ENCODE measurements at places on chromosomes 12 and 14.

GRCh38 chr14:69637503-69638031 lies 26.2 kb downstream of the SUSD6 start:
- no peak for DNase-seq

DNA sequence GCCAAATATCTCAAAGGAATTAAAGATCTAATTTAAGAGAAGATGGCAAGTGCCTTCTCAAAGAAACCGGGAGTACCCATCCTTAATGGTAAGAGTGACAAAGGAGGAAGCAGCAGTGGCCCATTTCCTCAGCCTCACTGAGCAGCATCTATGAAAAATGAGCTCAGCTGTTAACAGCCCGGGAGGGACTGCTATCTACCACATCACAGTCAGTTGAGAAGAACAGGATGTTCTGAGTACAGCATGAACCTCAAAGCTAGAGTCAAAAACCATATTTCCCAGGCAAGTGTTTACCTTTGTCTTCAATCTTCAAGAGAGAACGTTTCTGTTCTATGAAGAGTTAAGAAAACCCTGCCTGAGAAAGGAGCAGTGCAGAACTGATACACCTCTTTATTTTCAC lies 115.0 kb downstream of the BTG1 start:
- DNase-seq: peak; percentile 35

GRCh38 chr12:56437430-56438176 lies 11.6 kb downstream of the TIMELESS start:
- DNase-seq: no peak

- peak; percentile 43 for DNase-seq
Measured at GRCh38 chr12:12717586-12718380, 615 bp downstream of the CDKN1B start.

DNA sequence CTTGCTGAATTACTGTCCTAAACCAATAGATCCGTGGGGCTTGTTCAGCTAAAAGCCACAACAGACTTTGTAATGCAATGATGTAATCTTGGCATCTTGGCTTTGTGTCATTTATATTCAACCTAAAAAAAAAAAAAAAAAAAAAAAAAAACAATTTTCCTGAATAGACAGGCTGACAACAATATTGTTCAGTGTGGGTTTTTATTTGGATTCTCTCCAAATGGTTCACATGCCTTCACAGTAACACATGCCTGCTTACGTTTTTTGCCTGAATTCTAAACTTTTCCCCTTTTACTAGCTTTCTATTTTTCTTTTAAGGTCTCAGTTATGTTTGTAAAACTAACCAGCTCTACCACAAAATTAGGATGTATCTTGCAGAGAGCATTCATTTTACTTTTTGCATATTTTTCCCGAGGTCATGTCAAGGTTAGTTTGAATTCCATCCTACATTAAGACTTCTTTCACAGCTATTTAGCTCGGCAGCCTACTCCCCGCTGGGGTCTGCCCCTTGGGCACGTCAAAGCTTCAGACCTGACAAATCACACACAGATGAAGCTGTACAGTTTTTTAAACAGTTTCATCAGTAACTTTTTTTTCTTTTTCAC lies 213.7 kb upstream of the NPAS3 start:
- DNase-seq: peak; percentile 26

DNA sequence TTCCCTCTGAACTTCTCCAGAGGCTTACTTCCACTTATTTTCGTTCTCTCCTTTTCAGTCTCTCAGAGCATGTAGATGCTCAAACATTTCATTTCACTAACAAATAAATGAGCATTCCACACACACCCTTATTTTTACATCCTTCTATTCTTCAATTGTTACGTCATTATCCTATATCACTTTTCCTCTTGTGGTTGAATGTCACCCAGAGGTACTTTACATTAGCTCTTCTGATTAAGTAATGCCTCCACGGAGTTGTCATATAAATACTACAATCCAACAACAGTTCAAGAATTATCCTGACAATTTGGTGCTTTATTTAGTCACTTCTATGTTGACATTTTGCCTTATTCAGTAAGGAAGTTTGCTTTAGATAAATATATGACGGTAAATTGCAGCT lies 18.4 kb downstream of the FAR2 start:
- no peak for DNase-seq

DNA sequence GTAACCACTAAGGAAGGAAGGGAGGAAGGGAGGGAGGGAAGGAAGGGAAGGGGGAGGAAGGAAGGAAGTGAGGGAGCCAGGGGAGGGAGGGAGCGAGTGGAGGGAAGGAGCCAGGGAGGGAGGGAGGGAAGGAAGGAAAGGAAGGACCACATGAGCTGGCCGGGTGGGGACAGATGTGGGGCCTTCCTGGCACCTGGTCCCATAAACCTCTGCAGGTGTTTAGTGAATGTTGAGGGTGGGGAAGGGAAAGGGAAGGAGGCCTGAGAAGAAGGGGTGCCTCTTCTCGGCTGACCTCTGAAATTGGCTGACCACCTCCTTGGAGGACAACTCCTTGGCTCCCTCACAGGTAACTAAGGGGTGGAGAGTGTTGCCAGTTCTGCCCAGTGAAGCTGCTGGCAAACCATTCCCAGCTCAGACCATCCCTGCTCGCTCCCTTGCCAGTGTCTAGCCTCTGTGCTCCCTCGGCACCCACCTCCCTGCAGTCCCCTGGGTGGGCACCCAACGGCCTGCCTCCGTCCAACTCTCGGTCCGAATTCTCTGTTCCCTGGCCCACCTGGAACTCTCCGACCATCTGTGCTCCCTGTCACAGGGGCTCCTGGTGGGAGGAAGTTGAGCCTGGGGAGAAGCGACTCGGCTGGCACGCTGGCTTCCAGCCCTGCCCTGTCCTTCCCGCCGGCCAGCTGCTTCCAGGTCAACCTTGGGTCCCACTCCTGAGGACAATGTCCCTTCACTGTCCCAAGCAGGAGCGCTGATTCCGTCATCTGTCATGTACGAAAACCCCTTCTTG lies 12.2 kb upstream of the PPP1R13B start:
- DNase-seq: no peak

DNA sequence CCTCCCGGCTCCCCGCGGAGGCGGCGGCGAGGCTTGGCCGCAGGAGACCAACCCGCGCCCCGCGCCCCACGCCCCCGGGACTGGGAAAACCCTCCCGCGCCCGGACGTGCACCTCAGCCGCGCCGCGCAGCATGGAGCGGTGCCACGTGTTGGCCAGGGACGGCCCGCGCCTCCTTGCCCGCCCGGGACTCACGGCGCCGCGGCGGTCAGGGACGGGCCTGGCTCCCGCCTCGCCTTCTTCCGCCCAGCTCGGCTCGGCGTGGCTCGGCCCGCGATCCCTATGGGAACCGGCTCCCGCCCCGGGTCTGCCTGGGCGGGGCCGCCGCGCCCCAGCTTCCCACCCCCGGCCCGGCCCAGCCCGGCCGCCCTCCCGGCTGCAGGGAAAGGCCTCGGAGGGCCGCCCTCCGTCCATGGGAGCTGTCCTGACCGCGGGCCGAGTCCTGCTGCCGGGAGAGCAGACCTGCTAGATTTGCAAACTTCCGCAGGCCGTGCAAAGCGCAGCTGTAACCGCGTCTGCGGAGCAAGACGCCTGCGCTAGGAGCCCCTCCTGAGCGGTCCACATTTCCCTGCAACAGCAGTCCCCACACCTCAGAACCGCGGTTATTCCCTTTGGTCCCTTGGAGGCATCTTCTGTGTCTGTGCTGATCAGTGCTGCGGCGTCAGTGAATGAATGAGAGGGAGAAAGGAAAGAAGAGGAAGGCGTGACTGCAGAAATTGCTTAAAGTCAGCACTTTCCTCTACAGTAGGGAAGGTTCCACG lies at the start of gene CDKL1:
Gene CDKL1, minus strand, starts transcription at position 251 of the 759 bp plus-strand sequence. CDS start 1,013 bp downstream, outside the sequence.
- peak; percentile 71 for DNase-seq

DNA sequence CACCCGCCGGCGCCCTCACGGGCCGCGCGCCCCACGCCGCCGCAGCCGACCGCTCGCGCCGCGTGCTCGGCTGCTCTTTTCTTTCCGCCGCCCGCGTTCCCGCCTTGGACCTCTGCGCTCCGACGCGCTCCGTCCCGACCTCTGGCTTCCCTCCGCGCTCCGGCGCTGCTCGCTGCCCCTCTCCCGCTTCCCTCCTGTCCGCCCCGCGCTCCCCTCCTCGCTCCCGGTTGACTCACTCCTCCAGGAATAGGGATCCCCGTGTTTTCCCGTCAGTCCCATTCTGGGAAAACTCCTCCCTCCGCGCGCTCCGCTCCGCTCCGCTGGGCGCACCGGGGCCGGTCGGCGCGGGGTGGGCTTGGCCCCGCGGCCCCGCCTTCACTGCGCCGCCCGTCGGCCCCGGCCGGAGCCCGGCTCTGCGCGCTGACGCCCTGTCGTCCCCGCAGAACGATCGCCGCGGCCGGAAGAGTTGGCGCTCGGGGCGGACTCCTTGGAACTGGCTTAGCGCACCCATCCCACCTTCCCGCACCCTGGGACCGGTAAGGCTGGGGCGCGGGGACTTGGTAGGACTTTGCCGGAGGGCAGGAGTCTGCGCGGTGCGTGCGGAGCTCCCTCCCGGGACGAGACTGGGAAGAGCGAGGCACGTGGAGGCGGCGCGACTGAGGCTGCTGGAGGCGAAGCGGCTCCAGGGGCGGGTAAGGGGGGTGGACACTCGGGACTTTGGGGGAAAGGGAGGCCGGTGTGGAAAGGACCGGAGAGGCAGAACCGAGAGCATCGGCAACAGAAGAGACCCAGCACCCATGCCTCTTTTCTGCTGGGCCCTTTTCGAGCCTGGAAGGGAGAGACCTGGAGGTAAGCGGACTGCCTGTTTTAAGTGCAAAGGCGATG lies 550 bp downstream of the TEAD4 start:
- peak; percentile 73 for DNase-seq

DNA sequence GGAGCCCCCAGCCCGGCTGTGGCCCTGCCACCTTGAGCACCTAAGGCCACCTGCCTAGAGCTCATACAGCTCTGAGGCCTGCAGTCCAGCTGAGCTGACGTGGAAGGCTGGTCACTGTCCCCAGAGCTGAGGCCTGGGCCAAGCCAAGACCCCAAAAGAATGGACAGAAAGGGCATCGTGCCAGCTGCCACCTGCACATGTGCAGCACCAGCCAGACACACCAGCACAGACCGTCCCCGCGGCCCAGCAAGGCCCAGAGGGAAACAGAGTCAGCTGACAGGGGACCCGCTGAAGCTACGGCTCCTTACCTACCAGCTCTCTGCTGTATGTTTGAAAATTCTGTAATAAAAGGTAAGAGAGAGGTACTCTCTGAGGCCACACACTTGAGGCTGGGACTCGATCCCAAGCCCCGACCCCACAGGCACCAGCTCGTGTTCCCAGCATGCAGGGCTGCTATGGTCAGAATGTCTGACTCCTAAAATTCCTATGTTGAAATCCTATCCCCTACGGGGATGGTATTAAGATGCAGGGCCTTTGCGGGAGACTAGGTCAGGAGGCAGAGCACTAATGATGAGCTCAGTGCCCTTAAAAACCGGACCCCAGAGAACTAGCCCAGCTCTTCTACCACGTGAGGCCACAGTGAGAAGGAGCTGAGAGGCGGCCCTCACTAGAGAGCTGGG lies 25.4 kb downstream of the BRF1 start:
- no peak for DNase-seq

GRCh38 chr14:89740241-89740640 lies 214.3 kb downstream of the EFCAB11 start:
- no peak for DNase-seq

DNA sequence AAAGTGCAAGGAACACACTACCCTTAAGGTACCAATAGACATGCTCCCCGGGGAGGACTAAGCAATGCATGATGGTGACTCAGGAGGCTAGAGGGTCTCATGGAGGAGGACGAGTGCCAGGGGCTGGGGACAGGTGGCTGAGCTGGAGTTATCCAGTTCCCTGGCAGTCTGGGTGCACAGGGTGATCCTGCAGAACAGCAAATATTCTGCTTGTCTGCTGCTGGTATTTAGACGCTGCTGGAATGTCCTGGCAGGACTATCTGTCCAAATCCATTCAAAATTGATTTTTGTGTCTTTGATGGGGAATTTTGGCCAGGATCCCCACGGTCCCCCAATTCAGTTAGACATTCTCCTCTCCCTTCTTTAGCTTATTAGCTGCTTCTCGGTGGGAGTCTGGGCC lies 138.7 kb downstream of the C12orf75 start:
- peak; percentile 32 for DNase-seq

DNA sequence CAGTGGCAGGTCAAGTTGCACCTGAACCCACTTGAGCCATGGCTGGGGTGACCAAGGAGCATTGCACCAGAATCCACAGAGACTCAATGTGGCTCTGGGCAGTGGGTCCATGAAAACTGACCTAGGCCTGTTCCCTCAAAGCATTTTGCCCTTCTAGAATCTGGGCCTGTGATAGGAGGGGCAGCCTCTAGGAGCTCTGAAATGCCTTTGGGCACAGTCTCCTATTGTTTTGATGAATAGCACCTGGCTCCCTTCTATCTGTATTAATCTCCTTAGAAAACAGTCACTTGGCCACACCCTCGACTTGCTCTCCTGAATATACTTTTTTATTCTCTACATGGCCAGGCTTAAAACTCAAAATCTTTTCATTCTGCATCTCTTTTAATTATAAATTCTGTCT lies 14.1 kb upstream of the KRAS start:
- DNase-seq: no peak

DNA sequence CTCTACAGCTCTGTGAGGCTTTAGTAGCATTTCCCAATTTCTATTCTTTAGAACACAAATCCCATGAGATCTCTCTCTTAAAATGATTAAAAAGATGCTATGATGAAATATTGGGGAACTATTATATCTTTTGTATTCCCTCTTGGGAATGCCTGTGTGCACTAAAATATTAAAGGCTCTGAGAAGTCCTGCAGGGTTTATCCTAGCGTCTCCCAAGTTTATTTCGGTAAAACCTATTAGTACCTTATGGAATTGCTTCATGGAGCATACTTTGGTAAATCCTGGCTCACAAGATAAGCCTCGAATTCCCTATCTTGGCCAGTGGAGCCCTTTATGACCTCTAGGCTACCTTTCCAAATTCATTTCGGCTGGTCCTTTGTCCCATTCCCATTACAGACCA lies 306.8 kb downstream of the VRK1 start:
- no peak for DNase-seq

DNA sequence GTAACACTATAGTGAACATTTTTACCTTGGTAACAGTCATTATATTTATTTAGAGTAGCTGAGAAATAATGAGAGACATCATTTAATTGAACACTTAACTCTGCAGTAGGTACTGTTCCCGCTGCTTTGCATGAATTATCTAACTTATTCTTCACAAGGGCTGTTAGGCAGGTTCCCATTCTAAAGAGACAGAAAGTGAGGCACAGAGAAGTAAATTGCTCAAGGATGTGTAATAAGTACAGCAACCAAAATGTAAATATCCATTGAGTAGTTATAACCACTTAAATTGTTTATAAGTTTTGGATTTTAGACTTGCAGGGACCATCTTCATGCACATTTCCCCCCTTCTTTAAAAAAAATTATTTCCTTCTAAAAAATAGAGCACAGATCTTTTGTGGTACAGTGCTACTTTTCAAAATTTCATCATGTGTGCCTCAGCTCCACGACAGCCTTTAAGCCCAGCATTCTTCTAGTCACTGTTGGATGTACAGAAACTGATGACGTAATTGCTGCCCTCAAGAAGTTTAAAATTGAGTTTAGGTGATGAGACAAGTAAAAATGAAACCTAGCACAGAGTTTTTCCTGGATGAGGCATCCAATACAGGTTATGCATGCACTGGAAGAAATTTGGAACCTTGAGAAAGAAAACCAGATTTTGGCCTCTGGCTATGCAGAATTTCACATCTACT lies 6.0 kb upstream of the MANSC4 start:
- DNase-seq: peak; percentile 60

Data from dermis blood vessel endothelial cell (primary cell).